Esophagus squamous epithelium (tissue), 5 donors: ENCODE measurements at places on chromosomes 2 and 18.

DNA sequence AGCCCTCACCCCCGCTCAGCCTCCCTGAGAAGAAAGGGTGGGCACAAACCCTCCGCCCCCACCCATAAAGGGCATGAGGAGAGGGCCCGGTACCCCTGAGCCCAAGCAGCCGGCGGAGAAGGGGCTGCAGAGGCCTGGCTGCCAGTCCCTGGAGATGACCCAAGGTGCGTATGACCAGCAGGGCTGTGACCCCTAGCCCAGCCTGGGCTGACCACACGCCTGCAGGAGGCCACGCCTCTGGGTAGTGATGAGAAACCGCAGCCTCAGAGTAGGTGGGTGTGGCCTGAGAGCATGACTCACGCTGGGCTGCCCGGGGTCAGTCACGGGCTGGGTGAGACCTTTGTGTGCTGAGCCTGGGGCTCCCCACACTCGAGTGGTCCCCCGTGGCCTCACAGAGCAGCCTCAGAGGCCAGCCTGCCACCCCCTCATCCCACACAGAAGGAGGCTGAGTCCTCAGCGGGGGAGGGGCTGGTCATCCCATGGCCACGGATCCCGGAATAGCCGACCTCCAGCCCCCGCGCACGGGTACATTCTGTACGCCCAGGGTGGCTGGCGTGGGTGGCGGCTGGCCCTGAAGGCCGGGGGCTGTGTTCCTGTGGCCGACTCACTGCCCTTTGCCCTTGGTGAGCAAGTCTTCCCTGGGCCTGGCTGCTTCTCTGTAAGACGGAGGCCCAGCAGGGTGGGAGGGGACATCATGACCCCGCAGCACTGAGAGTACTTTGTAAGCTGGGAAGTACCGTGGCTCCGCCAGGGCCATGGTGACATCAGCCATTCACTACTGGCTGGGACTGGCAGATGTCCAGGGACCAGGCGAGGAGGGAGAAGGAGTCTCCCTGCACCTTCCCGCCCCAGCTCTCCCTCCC is 110.8 kb upstream of the OTOS start:
- DNase-seq = no peak

- DNase-seq = peak; percentile 11
Observed at GRCh38 chr2:134245340-134245984, 8.4 kb upstream of the MGAT5 start.

GRCh38 chr2:79887747-79888374 is 375.0 kb downstream of the CTNNA2 start:
- DNase-seq = no peak

GRCh38 chr18:80179857-80180558 is 67.3 kb downstream of the PARD6G start:
- no peak for DNase-seq

- no peak for DNase-seq
Observed at GRCh38 chr2:220460257-220460985, 833.0 kb downstream of the SLC4A3 start.

- no peak for DNase-seq
Observed at GRCh38 chr2:109481196-109481555, 132.6 kb downstream of the SEPTIN10 start.
